AG04449 (cell line): ENCODE measurements at places on chromosomes 7 and 10.

GRCh38 chr10:44988957-44989585 lies 10.5 kb upstream of the DEPP1 start:
- DNase-seq = no peak

GRCh38 chr7:81301815-81302214 lies 383.0 kb upstream of the SEMA3C start:
- DNase-seq = no peak

GRCh38 chr7:91109200-91109599 lies 155.0 kb upstream of the FZD1 start:
- DNase-seq = no peak

- no peak for DNase-seq
These were observed 18.1 kb upstream of the MACC1 start for GRCh38 chr7:20235288-20235687.

- no peak for DNase-seq
These were observed 1.7 kb downstream of the SDK1 start for GRCh38 chr7:3302681-3303320.

DNA sequence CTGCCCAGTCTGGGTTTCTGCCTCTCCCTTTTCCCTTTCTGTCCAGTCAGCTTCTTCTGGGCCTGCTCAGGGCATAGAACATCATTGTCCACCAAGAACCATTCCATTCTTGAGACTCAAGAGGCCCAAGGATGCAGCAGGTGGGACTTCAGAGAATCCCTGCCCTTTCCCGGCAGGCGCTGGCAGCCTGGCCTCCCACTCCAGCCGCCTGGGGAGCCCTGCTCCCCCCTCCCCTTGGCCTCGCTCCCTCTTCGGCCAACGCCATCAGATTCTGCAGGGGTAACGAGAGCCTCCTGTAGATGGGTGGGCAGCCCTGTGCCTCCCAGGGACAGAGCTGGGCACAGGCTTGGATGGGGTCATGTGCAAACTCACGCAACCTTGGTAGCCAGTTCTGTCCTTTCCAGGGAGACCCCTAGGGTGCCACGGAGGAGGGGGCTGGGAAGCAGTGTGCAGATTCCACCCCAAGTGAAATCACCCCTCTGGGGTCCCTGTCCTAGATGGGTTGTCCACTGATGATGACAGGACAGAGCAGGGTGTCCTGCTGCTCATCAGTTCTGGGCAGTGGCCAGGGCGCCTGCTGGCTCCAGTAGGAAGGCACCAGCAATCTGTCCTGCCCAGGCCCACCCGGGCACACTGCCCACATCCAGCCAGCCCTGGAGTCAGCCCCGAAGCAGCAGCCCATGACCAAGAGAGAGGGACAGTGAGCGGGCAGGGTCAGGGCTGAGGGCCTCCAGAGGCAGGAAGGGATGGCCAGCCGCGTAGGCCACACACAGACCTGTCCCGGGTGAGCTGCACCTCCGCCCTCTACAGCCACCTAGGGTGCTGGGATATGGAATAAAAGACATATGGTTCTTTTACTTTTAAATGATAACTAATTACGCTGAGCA lies 47.7 kb downstream of the RASGEF1A start:
- DNase-seq = no peak

DNA sequence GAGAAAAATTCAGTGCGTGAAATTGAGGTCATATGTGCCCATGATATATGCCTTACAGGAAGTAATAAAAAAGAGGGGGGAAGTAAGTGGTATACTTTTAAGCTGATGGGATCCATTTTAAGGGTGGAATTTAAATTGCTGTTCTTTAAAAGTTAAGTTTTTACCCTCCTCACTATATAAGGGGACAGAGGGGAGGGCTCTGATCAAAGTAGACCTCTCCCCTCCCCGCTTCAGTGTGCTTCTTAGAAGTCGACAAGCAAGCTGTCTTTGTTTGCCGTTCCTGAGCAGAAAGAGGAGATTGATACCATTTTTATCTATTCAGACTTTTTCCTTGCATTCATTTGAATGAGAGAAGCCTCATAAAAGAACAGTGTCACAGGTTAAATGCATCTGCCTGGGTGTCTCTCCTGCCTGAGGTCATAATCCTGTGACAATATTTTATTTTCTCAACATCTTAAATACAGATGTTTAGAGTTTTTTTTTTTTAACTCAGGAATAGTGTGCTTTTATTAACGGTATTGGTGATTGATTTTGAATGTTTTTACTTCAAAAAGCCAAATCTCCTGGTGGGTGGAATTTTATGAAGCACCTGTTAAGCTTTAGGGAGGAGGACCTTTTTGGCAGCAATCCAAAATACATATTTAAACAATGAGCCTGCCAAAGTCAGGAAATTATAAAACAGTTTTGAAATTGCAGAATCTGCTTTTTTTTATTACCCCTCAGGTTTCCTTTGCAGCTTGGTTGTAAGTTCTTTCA lies 141.7 kb downstream of the KAT6B start:
- no peak for DNase-seq

DNA sequence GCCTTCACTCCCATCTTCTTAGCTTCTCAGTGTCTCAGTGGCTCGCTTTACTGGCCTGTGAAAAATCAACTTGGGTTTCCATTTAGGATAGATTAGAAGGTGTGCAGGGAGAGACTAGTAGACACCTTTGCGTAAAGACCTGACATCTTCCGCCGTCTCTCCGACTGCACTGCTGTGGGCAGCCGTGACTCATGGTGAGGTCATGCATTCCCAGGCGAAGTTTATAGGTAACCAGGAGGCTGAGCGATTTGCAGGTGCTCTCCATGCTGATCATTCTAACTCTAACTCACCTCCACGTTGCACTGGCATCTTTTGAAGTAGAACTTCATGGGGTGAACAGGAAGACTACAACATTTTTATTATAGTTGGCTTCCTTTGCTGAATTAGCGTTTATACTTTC lies 68.0 kb upstream of the ZNF438 start:
- DNase-seq = no peak

DNA sequence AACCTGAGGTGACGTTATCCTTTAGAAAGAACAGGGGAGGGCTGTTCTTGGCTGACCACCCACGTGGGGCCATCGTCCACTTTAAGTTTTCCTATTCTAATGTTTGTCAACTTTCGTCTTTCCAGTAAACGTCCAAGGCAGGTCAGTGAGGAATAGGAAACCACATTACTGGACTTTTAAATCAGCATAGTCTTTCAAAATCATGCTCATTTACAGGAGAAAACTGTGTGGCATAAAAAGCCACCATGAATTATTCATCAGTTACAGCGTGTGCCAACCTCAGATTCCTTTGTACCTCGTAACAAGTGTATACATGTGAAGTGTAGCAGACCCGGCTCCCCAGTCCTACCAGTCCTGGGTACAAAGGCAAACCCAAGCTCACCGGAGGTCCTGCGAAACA lies 25.1 kb upstream of the ABLIM1 start:
- no peak for DNase-seq

DNA sequence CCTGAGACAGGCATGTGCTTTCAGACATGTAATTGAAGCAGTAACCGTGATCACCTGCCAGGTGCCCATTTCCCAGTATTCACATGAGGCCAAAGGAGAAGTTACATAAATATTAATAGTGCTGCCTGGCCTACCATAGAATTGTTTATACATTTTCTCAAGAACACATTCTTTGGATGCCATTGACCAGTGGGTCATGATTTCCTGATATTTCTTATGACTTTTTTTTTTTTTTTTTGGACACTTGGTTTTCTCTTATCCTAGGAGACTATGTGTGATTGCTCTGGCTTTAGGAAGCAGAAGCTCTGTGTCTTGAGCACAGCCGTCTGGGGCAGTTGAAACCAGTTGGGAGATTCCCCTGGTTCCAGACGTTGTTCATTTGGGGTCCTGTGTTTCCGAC lies 143.9 kb upstream of the NPS start:
- peak; percentile 26 for DNase-seq

GRCh38 chr7:50555594-50556140 lies 9.5 kb downstream of the DDC start:
- no peak for DNase-seq

- DNase-seq = no peak
These were observed 177.0 kb downstream of the CAMK1D start for GRCh38 chr10:12526311-12526710.

DNA sequence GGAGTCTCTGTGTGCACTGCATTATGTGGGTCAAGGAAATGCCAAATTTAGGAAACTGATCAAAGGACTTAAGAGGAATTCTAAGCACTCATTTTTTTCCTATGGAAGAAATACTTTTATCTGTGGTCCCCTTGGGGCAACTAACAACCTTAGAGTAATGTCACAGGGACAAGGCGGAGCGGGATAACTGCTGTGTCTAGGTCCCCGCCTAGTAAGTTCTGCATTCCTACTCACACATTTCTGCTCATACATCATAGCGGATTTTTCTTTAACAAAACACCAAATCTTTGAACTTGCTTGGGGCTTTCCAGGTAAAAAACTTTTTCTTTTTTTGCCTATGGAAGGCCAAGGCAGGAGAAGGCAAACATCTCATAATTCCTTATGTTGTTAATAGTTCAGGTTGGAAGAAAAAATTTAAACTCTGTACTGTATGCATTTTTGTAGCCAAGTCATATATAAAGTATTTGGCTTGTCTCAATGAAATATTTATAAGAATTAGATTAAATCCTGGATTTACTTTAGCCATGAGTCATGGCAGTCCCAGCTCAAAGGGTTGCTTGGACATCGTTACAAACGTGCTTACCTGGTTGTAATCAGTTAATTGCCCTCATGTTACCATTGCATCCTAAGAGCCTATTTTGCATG lies 285.0 kb downstream of the PHTF2 start:
- DNase-seq = no peak

DNA sequence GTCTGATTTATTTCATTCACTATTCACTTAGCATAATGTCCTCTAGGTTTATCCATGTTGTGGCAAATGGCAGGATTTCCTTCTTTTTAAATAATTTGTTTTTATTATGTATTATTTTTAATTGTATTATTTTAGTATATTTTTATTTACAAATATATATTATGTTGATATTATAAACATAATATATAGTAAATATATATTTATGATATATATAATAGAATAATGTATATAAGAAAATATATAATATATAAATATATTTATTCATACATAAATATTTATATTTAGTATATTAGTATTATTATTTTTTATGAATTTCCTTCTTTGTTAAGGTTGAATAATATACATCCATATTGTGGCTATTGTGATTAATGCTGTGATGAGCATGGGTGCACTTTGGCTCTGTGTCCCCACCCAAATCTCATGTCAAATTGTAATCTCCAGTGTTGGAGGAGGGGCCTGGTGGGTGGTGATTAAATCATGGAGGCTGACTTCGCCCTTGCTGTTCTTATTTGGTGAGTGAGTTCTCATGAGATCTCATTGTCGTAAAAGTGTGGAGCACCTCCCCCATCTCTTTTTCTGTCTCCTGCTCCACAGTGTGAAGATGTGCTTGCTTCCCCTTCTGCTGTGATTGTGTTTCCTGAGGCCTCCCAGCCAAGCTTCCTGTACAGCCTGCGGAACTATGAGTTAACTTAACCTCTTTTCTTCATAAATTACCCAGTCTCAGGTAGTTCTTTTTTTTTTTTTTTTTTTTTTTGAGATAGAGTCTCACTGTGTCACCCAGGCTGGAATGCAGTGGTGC lies 52.3 kb upstream of the CYP2C18 start:
- no peak for DNase-seq

GRCh38 chr10:131746785-131747184 lies 154.0 kb upstream of the PPP2R2D start:
- no peak for DNase-seq

DNA sequence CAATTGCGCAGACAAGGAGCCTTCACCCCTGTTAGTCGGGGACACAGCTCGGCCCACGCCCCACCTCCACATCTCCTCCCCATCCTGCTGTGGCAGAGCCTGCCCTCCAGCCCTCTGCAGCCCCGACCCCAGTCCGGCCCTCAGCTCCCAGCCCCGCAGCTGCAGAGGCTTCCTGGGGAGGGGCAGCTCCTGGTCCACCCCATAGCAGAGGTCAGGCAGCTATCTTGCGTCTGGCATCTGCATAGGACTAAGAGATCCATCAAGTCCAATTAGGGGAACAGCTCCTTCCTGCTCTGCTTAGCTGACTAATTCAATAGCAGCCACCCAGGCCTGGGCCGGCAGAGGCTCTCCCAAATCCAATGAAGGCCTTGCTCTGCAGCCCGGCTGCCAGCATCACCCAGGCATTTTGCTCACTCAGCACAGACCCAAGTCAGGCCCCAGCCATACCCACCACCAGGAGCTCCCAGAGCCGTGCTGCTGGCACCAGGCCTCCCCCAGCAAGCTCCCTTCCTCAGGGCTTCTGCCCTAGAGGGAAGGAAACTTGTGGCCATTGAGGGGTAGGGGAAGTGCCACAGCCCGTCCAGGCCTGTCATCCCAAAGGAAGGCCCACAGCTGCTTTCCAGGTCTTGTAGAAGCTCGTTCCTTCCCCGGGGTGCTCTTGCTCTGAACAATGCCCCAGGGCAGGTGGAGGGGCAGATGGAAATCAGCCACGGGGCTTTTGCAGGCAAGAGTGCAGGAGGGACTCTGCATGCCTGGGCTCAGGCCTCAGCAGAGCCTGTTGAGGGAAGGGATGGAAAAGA lies 106.2 kb upstream of the RET start:
- DNase-seq = no peak

GRCh38 chr10:8758029-8758428 lies 703.5 kb downstream of the GATA3 start:
- DNase-seq = no peak

- DNase-seq = no peak
These were observed 402.8 kb downstream of the CDC14C start for GRCh38 chr7:49327155-49327554.

GRCh38 chr7:149021725-149022062 lies 6.6 kb downstream of the PDIA4 start:
- no peak for DNase-seq

DNA sequence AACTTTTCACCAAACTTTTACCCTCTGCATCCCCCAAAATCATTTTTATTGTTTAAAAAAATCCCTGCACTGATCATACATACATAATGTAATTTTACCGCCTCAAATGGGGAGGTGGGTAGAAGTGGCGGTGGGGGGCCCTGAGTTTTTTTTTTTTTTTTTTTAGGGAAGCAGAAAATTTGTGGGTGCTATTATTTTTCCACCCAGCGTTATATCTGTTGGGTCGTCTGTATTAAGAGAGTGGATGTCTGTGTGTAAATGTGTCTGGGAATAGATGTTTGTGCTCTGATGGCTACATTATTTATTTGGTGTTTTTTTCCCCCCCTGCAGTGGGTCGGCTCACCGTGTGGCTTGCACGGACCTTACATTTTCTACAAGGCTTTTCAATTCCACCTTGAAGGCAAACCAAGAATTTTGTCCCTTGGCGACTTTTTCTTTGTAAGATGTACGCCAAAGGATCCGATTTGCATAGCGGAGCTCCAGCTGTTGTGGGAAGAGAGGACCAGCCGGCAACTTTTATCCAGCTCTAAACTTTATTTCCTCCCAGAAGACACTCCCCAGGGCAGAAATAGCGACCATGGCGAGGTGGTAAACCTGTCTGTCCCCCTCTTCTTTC lies 438 bp downstream of the ARID5B start:
- no peak for DNase-seq
